ENCODE measurements at places on chromosomes 7 and 10. TPM values are rescaled to one million over a fixed set of nuclear protein-coding genes. Genes with fewer than 3 reads are reported as not detected.

The LRRN3 gene
- total RNA-seq: 108 TPM

The AQP1 gene
- 0.25 TPM for total RNA-seq

The SLF2 gene
- total RNA-seq: 33.9 TPM

The LLCFC1 gene
- not detected for total RNA-seq

The CREB5 gene
- total RNA-seq: not detected

The FEZF1 gene
- not detected for total RNA-seq

The TMEM229A gene
- not detected for total RNA-seq

Measured in activated CD8-positive, alpha-beta memory T cell treated with anti-CD3 and anti-CD28 coated beads for 36 hours (primary cell).